ENCODE measurements at places on chromosomes 1 and 21. TPM values are rescaled to one million over a fixed set of nuclear protein-coding genes. Genes with fewer than 3 reads are reported as not detected.

CTH gene
- 5.0 TPM for total RNA-seq

PBXIP1 gene
- total RNA-seq: 192 TPM

PRRX1 gene
- total RNA-seq: 11.6 TPM

AHDC1 gene
- 33.6 TPM for total RNA-seq

SLC22A15 gene
- total RNA-seq: 2.8 TPM

BATF3 gene
- total RNA-seq: 8.1 TPM

MIXL1 gene
- not detected for total RNA-seq

SLC16A4 gene
- total RNA-seq: 8.2 TPM

FLG2 gene
- total RNA-seq: not detected

HRNR gene
- total RNA-seq: not detected

TIE1 gene
- 24.4 TPM for total RNA-seq

F3 gene
- total RNA-seq: 18.3 TPM

TMEM82 gene
- not detected for total RNA-seq

CYYR1 gene
- total RNA-seq: 19.3 TPM

SSBP3 gene
- total RNA-seq: 63.4 TPM

CTSE gene
- total RNA-seq: not detected

C8B gene
- not detected for total RNA-seq

SELP gene
- 2.9 TPM for total RNA-seq
